GF-D8 (cell line): ENCODE measurements at places on chromosomes 16 and 17.

- DNase-seq, result no peak
These were observed 121.9 kb upstream of the HS3ST2 start for GRCh38 chr16:22692034-22692433.

- no peak for DNase-seq
These were observed 2.3 kb downstream of the ORC6 start for GRCh38 chr16:46691726-46692125.

DNA sequence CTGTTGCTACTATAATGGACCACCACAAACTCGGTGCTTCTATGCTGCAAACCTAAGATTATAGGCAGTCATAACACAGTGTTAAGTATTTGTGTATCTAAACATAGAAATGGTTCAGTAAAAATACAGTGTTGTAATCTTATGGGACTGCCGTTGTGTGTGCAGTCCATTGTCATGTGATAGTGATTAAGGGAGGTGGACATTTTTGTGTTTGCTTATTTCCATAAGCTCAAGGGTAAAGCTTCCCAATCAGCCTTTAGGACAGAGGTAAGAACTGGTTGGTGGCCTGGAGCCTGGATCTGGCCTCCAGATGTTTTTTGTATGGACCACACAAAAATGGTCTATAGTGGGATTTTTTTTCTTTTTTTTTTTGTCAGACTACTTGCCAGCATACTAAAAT lies 29.9 kb downstream of the WWOX start:
- no peak for DNase-seq

GRCh38 chr17:82056729-82057621 lies 5.3 kb downstream of the GPS1 start:
- no peak for DNase-seq

- DNase-seq, result no peak
These were observed 32.6 kb upstream of the ARL6IP1 start for GRCh38 chr16:18833707-18834505.

DNA sequence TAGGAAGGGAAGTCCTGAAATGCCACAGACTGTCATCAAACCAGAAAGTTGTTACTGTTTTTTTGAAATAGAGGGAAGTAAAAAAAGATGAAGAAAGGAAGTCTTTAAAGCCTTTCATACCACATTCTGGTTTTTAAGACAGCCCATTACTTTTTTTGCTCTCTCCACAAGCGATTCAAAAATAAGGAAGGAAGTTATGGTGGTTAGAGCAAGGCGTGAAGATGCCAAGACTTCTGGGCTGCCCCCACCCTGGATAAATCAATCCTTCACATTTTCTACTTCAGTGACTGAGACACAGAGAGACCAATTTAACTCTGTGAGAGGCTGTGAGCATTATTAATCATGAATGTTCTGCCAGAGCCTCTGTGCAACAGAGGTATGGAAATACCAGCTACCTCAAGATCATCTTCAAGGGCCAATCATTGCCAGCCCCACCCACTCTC lies 82.3 kb upstream of the BCAR1 start:
- peak; percentile 88 for DNase-seq

DNA sequence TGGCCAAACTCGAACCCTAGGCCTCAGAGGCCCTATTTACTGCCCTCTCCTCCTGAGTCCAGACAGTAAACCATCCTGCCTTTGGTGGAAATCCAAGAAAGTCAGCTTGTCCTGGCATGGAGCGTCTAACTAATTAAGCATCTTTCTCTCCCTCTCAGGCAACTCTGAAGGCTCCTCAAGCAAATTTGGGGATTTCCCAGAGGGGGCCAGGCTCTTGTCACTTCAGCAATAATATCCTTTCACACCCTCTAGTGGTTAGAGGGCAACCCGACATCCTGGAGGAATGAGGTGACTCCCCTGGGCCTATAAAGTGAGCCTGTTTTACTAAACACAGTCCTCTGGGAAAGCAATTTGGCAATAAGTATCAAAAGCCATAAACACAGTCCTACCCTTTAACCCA lies 60.4 kb downstream of the NOG start:
- DNase-seq, result no peak

- no peak for DNase-seq
These were observed 131.2 kb upstream of the CORO6 start for GRCh38 chr17:29753845-29754439.

- no peak for DNase-seq
These were observed 114.4 kb downstream of the SOCS1 start for GRCh38 chr16:11141409-11142260.

DNA sequence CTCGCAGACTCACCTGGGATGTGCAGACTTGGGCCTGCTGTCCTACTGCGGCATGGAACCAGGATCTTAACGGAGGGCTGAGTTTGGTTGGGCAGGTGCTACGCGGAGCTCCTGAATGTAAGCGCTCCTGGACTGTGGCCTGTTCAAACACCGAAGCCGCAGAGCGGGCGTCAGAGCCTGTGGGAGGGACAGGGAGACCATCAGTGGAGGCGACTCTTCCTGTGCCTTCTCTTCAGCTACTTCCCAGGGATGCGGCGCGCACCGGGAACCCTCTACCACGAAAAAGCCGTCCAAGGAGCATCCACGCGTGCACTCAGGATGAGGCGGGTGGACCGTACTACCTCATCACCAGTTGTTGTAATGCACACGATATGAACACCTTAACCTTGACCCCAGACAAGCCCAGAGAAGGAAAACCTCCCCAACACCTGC lies 2.0 kb downstream of the USP36 start:
- no peak for DNase-seq

DNA sequence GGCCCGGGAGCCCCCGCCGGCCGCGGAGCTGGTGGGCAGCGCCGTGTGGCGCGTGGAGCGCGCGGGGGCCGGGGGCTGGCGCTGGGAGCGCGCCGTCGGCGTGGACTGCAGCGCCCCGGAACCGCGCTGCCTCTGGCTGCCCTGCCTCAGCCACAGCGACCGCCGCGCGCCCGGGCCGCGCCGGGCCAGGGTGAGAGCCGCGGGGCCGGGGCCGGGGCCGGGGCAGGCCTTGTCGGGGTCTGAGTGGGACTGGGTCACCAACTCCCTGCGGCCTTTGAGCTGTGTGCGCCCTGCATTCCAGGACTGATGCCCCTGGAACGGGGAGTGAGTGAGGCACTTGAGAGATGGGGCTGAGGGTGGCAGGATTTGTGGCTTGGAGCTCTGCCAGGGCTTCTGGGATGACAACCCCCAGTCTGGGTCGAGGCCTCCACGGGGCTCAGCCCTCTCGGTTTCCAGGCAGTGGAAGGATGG lies 25.7 kb downstream of the ARHGAP23 start:
- no peak for DNase-seq

DNA sequence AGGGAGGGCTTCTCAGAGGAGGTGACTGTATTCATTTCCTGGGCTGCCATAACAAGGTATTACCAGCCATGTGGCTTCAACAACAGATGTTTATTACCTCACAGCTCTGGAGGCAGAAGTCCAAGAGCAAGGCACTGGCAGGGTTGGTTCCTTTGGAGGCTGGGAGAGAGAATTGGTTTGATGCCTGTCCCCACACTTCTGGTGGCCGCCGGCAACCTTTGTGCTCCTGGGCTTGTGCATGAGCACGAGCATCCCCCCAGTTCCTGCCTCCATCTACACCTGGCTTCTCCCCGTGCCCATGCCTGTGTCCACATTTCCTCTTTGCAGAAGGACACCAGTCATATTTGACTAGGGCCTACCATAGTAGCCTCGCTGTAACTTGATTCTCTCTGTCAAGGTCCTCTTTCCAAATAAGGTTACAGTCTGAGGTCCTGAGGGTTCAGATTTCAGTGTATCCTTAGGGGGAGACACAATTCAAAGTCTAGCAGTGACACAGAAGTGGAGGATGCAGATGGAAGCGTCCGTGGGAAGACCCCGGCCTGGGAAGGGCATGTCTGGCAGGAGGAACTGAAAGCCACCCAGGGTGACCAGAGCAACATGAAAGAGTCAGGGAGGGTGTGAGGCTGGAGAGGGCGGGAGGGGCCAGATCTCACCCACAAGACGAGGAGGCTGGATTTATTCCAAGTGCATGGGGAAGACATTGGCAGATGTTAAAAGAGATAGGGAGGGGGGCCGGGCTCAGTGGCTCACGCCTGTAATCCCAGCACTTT lies 188.2 kb upstream of the HSBP1 start:
- DNase-seq, result no peak

DNA sequence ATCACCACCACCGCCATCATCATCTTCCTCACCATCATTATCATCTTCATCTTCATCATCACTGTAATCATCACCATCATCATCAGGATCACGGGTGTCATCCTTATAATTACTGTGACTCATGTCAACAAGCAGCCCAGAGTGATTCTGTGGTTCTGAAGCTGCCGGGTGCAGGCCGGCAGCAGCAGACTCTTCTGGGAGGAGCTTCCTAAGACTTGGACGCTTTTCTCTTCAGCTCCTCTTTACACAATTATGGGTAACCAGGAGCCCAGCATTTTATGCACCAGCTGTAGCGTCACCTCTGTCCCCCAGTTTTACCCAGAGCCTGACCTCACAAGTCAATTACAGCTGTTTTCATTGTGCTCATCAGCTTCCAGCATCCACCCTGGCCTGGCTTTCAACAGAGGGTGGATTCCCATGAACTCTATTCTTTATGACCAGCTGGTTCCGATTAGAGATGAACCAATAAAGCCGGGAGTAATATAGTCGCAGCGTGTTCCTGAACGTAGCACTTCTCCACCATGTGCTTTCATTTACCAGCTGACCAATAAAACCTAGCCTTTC lies 275.8 kb downstream of the FOXL1 start:
- no peak for DNase-seq

GRCh38 chr17:13569398-13570123 lies 32.2 kb downstream of the HS3ST3A1 start:
- DNase-seq, result no peak

DNA sequence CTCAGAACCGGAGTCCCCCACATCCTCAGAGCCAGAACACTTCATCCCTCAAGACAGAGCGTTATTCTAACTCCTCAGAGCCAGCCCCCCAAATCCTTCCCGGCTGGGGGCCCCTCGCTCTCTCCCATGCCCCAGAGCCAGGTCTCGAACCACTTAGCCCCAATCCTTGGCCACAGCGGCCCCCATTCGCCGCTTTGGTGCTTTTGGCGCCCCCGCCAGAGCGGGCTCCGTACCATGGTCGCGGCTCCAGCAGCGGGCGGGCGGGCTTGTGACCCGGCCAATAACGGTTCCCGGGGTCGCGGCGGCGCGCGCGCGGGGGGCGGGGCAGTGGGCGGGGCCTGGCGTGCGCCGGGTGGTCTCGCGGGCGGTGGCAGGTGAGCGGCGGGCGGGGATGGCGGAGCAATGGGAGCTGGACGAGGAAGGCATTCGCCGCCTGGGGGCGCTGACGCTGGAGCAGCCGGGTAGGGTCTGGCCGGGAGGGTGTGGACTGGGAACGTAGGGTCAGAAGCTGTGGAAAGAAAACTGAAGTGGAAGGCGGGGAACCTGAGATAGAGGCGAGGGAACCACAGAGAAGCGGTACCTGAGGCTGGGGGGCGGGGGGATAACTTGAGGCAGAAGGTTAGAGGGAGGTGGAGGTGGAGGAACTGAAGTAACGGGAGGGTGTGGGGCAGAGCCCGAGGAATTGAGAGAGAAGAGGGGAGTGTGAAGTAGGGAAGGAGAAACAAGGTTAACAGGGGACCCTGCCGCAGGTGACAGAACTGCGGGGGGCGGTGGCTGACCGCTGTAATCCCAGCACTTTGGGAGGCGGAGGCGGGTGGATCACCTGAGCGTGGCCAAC lies at the start of the genes KCTD19 and LRRC36:
Gene KCTD19, minus strand, starts transcription at position 270 of the 838 bp plus-strand sequence. Its CDS starts 34 bp downstream, at position 236.
Gene LRRC36, plus strand, starts transcription at position 344 of the 838 bp plus-strand sequence. Its CDS starts 48 bp downstream, at position 392.
- no peak for DNase-seq

DNA sequence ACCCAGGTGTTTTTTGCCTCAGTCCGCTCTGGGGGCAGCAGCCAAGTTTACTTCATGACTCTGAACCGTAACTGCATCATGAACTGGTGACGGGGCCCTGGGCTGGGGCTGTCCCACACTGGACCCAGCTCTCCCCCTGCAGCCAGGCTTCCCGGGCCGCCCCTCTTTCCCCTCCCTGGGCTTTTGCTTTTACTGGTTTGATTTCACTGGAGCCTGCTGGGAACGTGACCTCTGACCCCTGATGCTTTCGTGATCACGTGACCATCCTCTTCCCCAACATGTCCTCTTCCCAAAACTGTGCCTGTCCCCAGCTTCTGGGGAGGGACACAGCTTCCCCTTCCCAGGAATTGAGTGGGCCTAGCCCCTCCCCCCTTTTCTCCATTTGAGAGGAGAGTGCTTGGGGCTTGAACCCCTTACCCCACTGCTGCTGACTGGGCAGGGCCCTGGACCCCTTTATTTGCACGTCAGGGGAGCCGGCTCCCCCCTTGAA lies 2.1 kb upstream of the C17orf107 start:
- DNase-seq, result no peak

GRCh38 chr16:58343562-58343961 lies 48.7 kb upstream of the GINS3 start:
- DNase-seq, result no peak

DNA sequence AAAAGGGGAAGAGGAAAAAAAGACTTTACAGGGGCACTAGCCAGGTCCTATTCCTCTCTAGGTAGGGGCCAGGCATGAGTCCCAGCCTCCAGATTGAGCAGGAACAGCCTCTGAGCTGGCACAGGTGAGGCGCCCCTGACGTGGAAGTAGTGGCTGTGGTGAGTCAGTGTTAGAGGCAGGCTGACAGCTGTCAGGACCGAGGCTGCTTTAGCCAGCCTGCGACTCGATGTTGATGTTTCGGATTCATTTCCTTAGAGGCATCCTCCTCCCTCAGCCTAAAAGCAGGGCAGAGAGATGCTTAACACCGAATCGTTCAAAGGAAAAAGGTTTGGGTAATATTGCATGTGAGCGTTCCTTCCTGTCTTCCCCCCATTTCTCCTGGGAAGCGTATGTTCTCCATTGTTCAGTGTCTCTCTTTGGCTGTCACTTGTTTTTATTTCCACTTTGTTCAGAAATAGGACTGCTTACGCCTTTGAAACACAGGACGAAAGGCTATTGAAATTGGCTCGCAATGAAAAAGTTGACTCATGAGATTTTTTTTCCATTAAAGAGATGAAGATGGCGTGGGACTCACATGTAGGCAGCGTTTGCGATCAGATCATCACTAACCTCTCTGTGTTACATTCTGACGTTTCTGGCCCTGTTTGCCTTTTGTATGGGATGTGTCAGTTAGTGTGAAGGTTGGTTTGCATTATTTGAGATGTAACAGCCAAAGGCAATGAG lies 1.3 kb downstream of the KIAA0513 start:
- DNase-seq, result no peak
